ENCODE measurements at places on chromosomes 4 and X. TPM values are rescaled to one million over a fixed set of nuclear protein-coding genes. Genes with fewer than 3 reads are reported as not detected.

GRCh38 chr4:185839194-185839712 lies 27.3 kb upstream of the SORBS2 start:
- H3K27me3 ChIP-seq = no peaks in the 10 kb centered on the region
- peak overlapping the region; percentile 78 for H3K27ac ChIP-seq
- DNase-seq = no peak
- H3K4me1 ChIP-seq = peaks cover 42% of the 10 kb centered on the region
- no peak overlapping the region for H3K4me3 ChIP-seq
- H3K36me3 ChIP-seq = no peaks in the 10 kb centered on the region

DNA sequence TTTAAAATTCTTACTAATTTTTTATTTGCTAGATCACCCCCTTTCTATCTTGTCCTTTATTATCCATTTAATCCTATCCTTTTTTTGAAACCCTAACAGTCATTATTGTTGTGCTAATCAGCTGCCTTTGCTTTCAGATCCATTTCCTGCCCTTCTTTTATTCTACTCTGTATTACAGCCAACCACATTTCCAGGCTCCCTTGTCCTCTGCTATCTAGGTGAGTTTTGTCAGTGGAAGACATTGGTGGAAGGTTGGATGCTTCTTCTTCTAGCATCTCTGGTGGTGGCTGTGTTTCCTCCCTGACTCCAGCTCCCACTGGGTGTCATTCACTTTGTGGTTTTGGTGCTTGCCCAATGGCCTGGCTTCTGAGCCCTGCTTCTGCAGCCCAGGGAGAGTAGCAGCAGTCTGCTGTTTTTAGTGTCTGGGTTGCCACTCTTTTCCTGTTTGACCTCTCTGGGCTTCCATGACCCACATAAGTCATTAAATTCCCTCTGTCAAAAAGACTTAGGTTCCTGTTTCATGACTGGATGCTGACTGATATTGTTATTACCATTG lies 225.2 kb upstream of the PGRMC2 start:
- H3K4me3 ChIP-seq = no peak overlapping the region
- no peak overlapping the region for H3K27ac ChIP-seq
- DNase-seq = no peak
- H3K4me1 ChIP-seq = no peaks in the 10 kb centered on the region

HMGB3 gene
- total RNA-seq = 2.6 TPM

SSX1 gene
- total RNA-seq = not detected

NKX6-1 gene
- total RNA-seq = not detected

DNA sequence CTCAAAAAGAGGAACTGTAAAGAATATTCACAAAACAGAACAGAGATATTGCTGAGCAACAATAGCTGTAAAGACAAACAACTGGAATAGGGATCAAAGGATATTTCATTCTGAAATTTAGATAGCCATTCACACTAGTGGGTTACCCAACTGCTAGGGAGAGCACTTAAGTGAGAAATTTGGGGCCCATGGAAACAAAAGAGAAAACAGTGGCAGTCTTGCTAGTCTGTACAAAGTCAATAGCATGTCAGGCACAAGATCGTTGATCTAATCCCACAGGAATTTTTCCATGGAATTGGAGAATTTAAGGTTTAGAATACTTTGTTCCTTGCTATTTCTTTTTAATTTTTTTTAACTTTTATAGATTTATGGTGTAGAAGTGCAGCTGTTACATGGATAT lies 467.0 kb downstream of the PCDH18 start:
- no peak overlapping the region for H3K27ac ChIP-seq
- H3K4me3 ChIP-seq = no peak overlapping the region
- DNase-seq = no peak
- H3K4me1 ChIP-seq = no peaks in the 10 kb centered on the region
- no peaks in the 10 kb centered on the region for H3K36me3 ChIP-seq

- H3K27ac ChIP-seq = no peak overlapping the region
- H3K4me1 ChIP-seq = no peaks in the 10 kb centered on the region
- no peak for DNase-seq
- no peaks in the 10 kb centered on the region for H3K27me3 ChIP-seq
- H3K36me3 ChIP-seq = no peaks in the 10 kb centered on the region
- no peak overlapping the region for H3K4me3 ChIP-seq
Observed at GRCh38 chr4:24089851-24090534, 200.1 kb upstream of the PPARGC1A start.

GRCh38 chr4:2946812-2947600 lies 16.2 kb downstream of the NOP14 start:
- H3K4me3 ChIP-seq = no peak overlapping the region
- H3K4me1 ChIP-seq = no peaks in the 10 kb centered on the region

SLC16A2 gene
- total RNA-seq = 8.3 TPM

CENPVL2 gene
- total RNA-seq = not detected

NXF3 gene
- 0.22 TPM for total RNA-seq

DNA sequence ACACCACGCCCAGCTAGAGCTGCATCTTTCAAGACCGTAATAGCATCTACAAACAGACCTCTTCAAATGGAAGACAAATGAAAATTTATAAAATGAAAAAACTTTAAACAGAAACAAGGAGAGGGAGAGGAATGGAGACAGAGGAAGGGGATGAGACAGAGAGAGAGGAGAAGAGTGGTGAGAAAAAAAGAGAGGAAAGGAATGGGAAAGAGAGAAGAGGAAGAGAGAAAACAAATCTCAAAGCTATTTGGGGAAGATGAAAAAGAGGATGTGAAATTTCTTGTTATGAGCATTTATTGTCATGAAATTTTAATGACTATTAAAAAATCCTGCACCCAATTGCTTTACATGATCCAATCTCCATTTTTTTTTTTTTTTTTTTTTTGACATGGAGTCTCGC lies 726.9 kb downstream of the GRID2 start:
- H3K4me3 ChIP-seq = no peak overlapping the region
- DNase-seq = no peak
- H3K27me3 ChIP-seq = no peaks in the 10 kb centered on the region

- no peak overlapping the region for H3K27ac ChIP-seq
- no peaks in the 10 kb centered on the region for H3K36me3 ChIP-seq
- no peak overlapping the region for H3K4me3 ChIP-seq
- no peak for DNase-seq
- H3K4me1 ChIP-seq = peaks cover 13% of the 10 kb centered on the region
Observed at GRCh38 chr4:47012676-47013075, 18.7 kb upstream of the GABRB1 start.

INPP4B gene
- total RNA-seq = 15.3 TPM

GRCh38 chrX:105876658-105877057 lies 54.3 kb downstream of the NRK start:
- no peak overlapping the region for H3K4me3 ChIP-seq
- H3K4me1 ChIP-seq = no peaks in the 10 kb centered on the region
- no peak for DNase-seq
- H3K27me3 ChIP-seq = no peaks in the 10 kb centered on the region

PF4V1 gene
- not detected for total RNA-seq

DNA sequence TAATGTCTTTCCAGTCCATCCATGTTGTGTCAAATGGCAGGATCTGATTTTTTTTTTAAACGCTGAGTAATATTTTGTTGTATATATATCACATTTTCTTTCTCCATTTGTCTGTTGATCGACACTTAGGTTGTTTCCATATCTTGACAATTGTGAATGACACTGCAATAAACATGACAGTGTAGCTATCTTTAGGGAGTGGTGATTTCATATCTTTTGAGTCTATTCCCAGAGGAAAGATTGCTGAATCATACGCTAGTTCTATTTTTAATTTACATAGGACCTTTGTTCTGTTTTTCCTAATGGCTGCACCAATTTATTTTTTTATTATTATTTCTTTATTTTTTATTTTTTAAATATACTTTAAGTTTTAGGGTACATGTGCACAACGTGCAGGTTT lies 470.7 kb downstream of the CCSER1 start:
- DNase-seq = no peak
- H3K27me3 ChIP-seq = no peaks in the 10 kb centered on the region
- no peaks in the 10 kb centered on the region for H3K36me3 ChIP-seq

DNA sequence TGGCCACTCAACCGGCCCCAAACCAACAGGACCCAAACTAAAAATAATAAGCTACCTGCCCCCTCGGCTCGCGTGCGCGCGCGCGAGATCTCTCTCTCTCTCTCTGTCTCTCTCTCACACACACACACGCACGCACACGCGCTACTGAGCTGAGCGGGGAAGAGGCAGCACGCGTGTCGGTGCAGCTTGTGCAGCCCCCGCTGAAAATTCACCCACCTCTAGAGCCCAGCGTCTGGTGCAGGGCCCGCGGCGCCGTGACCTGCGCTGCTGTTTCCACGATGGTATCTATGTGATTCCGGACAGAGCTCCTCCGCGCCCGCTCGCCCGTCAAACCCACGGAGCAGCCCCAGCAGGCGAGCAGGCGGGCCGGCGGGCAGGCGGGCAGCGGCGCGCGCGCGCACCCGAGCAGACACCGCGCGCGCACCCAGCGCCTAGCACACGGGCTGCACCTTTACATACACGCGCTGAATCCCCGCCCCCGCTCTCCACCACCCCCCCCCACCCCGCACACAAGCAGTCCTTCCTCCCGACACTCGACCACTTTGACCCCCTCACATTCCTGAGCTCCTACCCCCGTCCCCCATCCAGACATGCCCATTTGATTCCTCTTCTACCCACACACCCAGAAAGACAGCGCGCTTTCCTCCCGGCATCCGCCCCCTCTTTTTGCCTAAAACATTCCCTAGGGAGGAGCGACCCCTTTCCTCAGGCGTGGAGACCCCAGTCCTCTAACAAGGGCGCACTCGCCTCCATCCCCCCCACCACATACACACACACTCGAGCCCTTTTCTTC lies 1.0 kb downstream of the SLITRK4 start:
- H3K36me3 ChIP-seq = no peaks in the 10 kb centered on the region
- DNase-seq = no peak
- no peak overlapping the region for H3K27ac ChIP-seq
- H3K27me3 ChIP-seq = no peaks in the 10 kb centered on the region
- H3K4me1 ChIP-seq = no peaks in the 10 kb centered on the region
- H3K4me3 ChIP-seq = peak overlapping the region; percentile 29

VCX3A gene
- not detected for total RNA-seq

GRCh38 chr4:3834186-3834662 lies 68.0 kb downstream of the ADRA2C start:
- H3K27ac ChIP-seq = no peak overlapping the region
- H3K4me1 ChIP-seq = no peaks in the 10 kb centered on the region
- DNase-seq = no peak
- no peaks in the 10 kb centered on the region for H3K27me3 ChIP-seq

XKRX gene
- total RNA-seq = not detected

MAGEA12 gene
- total RNA-seq = not detected

NPY2R gene
- total RNA-seq = 0.12 TPM

DNA sequence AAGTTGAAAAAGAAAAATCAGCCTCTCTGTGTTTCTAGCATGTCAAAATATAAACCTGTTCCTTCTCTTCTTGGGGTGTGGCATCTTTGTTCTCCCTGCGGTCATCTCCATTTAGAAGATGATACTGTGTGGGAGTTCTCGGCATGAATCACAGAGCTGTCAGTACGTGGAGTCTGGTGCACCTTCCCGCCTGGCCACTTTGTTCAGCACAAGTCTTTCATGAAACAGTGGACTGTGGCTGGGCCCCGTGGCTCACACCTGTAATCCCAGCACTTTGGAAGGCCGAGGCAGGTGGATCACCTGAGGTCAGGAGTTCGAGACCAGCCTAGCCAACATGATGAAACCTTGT lies 166.5 kb downstream of the MAML3 start:
- DNase-seq = no peak
- no peaks in the 10 kb centered on the region for H3K4me1 ChIP-seq
- no peaks in the 10 kb centered on the region for H3K36me3 ChIP-seq
- no peak overlapping the region for H3K4me3 ChIP-seq
- H3K27ac ChIP-seq = no peak overlapping the region

DNA sequence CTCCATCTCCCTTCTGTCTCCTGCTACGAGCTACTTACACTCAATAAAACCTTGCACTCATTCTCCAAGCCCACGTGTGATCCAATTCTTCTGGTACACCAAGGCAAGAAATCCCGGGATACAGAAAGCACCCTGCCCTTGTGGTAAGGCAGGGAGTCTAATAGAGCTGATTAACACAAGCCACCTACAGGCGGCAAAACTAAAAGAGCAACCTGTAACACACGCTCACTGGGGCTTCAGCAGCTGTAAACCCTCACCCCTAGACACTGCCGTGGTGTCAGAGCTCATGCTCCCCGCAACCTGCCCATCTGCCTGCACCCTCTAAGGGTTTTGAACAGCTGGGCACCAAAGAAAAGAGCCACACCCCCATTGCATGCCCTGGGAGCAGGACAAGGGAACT lies 755.4 kb upstream of the HTR2C start:
- no peaks in the 10 kb centered on the region for H3K36me3 ChIP-seq
- no peaks in the 10 kb centered on the region for H3K4me1 ChIP-seq
- no peak for DNase-seq
- no peak overlapping the region for H3K4me3 ChIP-seq
- H3K27ac ChIP-seq = no peak overlapping the region

- no peak overlapping the region for H3K27ac ChIP-seq
- no peaks in the 10 kb centered on the region for H3K4me1 ChIP-seq
- no peak overlapping the region for H3K4me3 ChIP-seq
Observed at GRCh38 chr4:155907556-155907955, 4.1 kb downstream of the TDO2 start.

- no peak overlapping the region for H3K27ac ChIP-seq
- peaks cover 34% of the 10 kb centered on the region for H3K4me1 ChIP-seq
- H3K36me3 ChIP-seq = no peaks in the 10 kb centered on the region
- peak; percentile 89 for DNase-seq
Observed at GRCh38 chr4:8267077-8267476, 2.5 kb upstream of the HTRA3 start.

DNA sequence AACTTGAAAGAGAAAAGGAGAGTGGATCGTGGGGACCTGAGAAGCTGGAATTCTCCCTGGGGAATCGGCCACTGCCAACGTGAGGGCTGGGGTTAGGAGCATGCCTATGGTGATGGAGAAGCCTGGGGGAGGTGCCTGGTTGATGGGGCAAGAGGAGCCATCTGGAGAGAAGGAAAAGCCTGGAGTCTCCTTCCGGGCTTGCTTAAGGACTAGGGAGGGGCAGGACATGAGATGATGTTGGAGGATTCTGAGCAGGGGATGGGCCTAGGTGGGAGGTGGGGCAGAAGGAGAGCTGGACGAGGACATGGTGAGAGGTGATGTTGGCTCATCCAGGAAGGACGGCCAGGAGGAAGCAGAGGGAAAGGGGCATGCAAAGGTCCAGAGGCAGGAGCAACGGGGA lies 35.0 kb upstream of the GYG2 start:
- H3K36me3 ChIP-seq = no peaks in the 10 kb centered on the region
- H3K27ac ChIP-seq = no peak overlapping the region
- no peak overlapping the region for H3K4me3 ChIP-seq
- DNase-seq = no peak
- H3K4me1 ChIP-seq = no peaks in the 10 kb centered on the region
- no peaks in the 10 kb centered on the region for H3K27me3 ChIP-seq
